GM23248 (cell line): ENCODE measurements at places on chromosomes 13 and 19. TPM values are rescaled to one million over a fixed set of nuclear protein-coding genes. Genes with fewer than 3 reads are reported as not detected.
A peak's percentile ranks its signal among the peaks of the same experiment; 100 is the strongest.

DNA sequence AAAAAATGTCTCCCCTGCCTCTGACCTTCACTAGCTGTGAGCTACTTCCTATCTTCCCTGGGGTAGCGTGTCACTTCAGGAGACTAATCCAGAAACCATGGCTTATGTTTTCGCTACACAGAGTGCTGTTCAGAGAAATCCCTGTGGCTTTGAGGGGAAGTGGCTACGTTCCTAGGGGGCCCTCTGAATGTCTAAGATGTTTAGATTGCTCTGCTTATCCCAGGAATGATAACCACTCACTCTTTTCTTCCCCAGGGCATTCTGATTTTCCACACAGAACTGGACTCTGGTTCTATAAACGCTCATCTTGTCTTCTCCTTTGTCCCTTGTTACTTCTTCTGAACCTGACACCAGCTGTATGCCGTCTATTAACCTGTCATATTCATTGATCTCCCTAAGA is 572.5 kb downstream of the OLFM4 start:
- no peak overlapping the region for H3K27ac ChIP-seq
- no peak overlapping the region for H3K4me3 ChIP-seq
- DNase-seq = no peak
- no peaks in the 10 kb centered on the region for H3K36me3 ChIP-seq

- no peaks in the 10 kb centered on the region for H3K27me3 ChIP-seq
- no peaks in the 10 kb centered on the region for H3K36me3 ChIP-seq
- H3K4me1 ChIP-seq = no peaks in the 10 kb centered on the region
- H3K27ac ChIP-seq = no peak overlapping the region
Observed at GRCh38 chr13:113062691-113063090, 42.9 kb upstream of the F7 start.

- no peak overlapping the region for H3K4me3 ChIP-seq
- H3K36me3 ChIP-seq = no peaks in the 10 kb centered on the region
- peaks cover 32% of the 10 kb centered on the region for H3K27me3 ChIP-seq
- no peaks in the 10 kb centered on the region for H3K4me1 ChIP-seq
Observed at GRCh38 chr19:55441319-55441691, 1.8 kb downstream of the SHISA7 start.

CEACAM4 gene
- not detected in 2 replicates for total RNA-seq

DNA sequence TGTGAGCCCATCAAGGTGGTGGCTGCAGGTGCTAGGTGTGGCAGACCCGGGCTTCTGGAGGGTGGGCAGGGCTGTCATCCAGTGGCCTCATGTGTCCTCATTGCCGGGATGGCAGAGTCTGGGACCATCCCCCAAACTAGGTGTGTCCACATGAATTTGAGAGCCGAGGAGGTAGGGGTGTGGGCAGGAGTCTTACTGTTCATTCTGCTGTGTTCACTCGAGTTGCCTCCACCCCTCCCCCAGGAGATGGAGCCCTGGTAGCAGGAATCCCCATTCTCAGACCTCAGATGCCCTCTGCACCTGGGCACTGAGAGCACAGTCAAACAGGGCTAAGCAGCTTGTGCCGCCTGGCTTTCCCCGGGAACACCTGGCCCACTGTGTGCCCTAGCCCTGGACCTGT is 22.4 kb downstream of the NAXD start:
- H3K4me3 ChIP-seq = no peak overlapping the region
- H3K27ac ChIP-seq = no peak overlapping the region
- H3K27me3 ChIP-seq = no peaks in the 10 kb centered on the region
- H3K4me1 ChIP-seq = no peaks in the 10 kb centered on the region

GRCh38 chr13:43268632-43269031 is 245.2 kb downstream of the DNAJC15 start:
- H3K27ac ChIP-seq = peak overlapping the region; percentile 76
- no peaks in the 10 kb centered on the region for H3K27me3 ChIP-seq
- no peaks in the 10 kb centered on the region for H3K36me3 ChIP-seq
- DNase-seq = no peak
- H3K4me1 ChIP-seq = peaks cover 45% of the 10 kb centered on the region

GRCh38 chr19:55228403-55229031 is at the start of gene TMEM86B:
TSS of gene TMEM86B (minus strand) at chr19:55228763. CDS start at chr19:55228741, 22 bp downstream.
- no peak within 1 kb of the TSS for H3K27ac ChIP-seq
- H3K27me3 ChIP-seq = no peaks in the 10 kb centered on the region
- no peaks in the 10 kb centered on the region for H3K4me1 ChIP-seq

GRCh38 chr13:110300090-110300815 is 6.7 kb downstream of the COL4A1 start:
- H3K4me1 ChIP-seq = peaks cover 36% of the 10 kb centered on the region
- DNase-seq = no peak
- no peaks in the 10 kb centered on the region for H3K27me3 ChIP-seq
- H3K4me3 ChIP-seq = no peak overlapping the region

DNA sequence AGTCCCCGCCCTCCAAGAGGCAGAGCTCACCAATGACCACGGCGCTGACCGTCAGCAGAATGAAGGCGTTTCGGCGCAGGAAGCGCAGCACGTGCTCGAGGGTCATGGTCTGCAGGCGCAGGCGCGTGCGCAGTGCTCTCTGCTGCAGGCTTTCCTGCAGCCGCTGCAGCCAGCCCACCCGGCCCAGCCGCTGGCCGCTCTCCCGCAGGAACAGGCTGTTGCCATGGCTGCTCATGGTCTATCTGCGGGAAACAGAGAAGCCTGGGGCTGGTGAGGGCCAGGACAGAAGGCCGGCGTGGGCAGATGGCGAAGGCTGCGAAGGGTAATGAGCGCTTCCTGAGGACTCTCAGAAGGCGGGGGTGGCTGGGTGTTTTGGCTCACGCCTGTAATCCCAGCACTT is 7.0 kb downstream of the SLC1A6 start:
- no peak overlapping the region for H3K27ac ChIP-seq
- DNase-seq = no peak
- 0 out of 2 replicates have a peak, but pooled peaks cover 2% of the 10 kb centered on the region for H3K27me3 ChIP-seq
- no peak overlapping the region for H3K4me3 ChIP-seq
- no peaks in the 10 kb centered on the region for H3K36me3 ChIP-seq

DNA sequence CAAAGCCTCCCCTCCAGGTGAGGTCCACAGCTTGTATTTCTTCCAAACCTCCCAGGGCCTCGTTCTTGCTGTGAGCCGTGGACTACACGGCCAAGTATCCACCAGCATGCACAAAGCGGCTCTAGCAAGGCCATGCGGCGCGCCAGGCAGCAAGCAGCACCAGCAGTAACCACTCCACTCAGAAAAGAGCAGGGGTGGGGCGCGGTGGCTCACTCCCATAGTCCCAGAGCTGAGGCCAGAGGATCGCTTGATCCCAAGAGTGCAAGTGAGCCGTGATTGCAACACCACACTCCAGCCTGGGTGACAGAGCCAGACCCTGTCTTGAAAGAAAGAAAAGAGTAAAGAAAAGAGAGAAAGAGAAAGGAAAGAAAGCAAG is 4.7 kb downstream of the CCDC8 start:
- DNase-seq = peak; percentile 60
- no peaks in the 10 kb centered on the region for H3K36me3 ChIP-seq

DNA sequence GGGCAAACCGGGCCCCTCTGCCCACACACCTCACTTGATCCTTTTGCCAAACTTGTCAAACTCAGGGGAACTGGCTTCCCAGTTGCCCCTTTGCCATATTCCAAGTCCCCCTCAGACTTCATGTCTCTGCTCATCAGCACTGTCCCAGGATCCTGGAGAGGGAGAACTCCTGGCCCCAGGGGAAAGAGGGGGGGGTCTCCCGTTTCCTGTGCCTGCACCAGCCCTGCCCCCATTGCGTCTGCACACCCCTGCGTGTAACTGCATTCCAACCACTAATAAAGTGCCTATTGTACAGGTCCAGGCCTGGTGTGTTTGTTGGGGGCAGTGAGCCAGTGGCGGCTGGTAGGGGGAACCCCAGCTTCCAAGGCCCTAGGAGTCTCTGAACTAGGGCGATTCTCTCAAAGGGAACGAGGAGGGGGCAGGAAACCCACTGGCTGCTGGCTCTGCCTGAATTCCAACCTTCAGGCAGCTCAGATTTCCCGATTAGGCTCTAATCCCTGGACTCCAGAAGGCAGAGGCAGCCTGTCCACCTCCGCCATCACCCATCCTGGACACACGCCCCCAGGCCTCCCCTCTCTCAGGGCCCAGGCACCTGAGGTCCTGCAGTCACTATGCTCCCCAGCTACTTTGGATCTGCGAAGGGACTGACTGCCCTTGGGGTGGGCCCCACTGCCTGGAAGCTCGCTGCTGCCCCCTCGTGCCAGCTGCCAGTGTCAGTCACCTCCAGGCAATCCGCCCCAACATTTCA is 9.7 kb upstream of the ILF3 start:
- H3K27ac ChIP-seq = no peak overlapping the region
- H3K27me3 ChIP-seq = no peaks in the 10 kb centered on the region
- H3K4me1 ChIP-seq = no peaks in the 10 kb centered on the region
- no peaks in the 10 kb centered on the region for H3K36me3 ChIP-seq
- no peak overlapping the region for H3K4me3 ChIP-seq
- peak; percentile 88 for DNase-seq

LILRB2 gene
- total RNA-seq = not detected in 2 replicates

- DNase-seq = peak; percentile 98
- H3K27me3 ChIP-seq = no peaks in the 10 kb centered on the region
- peak overlapping the region; percentile 55 for H3K4me3 ChIP-seq
Observed at GRCh38 chr19:42113641-42114348, 18.5 kb downstream of the POU2F2 start.

GRCh38 chr19:12564016-12564664 is 12.9 kb upstream of the ZNF564 start:
- no peak overlapping the region for H3K27ac ChIP-seq
- H3K4me1 ChIP-seq = 0 out of 2 replicates have a peak, but pooled peaks cover 3% of the 10 kb centered on the region
- H3K4me3 ChIP-seq = no peak overlapping the region
- DNase-seq = peak; percentile 93

DNA sequence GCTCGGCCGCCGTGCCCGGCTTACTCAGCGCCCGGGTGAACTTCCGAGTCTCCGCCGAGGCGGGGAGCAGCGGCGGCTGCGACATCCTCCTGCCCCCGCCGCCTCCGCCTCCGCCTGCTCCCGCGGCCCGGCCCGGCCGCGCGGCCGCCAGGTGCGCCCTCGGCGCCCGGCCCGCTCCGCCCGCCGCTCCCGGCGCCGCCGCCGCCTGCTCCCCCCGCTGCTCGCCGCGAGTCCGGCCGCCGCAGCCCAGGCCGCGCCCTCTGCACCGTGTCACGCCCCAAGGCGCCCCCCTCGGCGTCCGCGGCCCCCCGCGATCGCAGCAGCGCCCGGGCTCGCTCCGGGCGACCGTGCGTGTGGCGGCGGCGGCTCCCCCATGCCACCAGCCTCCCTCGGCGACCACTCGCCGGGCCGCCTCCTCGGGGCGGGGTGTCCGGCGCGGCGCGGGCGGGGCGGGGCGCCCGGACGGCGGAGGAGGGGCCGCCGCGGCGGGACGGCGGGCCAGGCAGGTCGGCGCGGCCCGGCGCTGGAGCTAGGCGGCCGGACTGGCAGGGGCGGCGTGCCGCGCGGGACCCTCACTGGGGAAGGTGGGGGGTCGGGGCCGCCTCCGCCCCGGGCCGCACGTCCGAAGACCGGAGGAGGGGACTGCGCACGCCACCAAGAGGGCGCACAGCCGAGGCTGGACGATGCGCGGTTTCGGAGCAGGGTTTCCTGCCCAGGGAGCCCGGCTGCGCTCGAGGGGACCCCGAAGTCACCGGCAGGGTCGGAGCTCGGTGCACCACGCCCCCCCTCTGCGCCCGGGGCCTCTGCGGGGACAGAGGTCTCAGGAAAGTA is 108.6 kb upstream of the DOCK9 start:
- no peaks in the 10 kb centered on the region for H3K4me1 ChIP-seq
- no peaks in the 10 kb centered on the region for H3K36me3 ChIP-seq
- peak overlapping the region; percentile 88 for H3K4me3 ChIP-seq
- DNase-seq = peak; percentile 91
- no peaks in the 10 kb centered on the region for H3K27me3 ChIP-seq
